ENCODE measurements at places on chromosomes 5 and 9.

DNA sequence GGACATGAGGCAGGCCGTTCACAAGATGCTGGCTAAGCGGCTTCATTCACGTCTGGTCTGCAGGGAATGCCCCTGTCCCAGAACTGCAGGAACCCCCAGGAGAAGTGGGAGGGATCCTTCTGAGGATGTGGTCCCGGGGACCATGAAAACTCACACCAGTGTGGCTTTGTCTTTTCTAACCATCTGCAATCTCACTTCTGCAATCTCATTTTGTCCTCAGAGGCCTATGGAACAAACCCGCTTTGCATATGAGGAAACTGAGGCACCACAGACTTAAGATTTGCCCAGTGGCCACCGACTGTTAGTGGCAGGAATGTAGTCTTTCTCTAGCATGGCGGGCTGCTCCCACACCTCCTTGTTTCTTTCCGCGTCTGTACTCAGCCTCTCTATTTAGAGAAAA lies 6.9 kb downstream of the CXCL14 start:
- no peak for DNase-seq

- no peak for DNase-seq
Measured at GRCh38 chr9:123541411-123541810, 185.4 kb downstream of the CRB2 start.

DNA sequence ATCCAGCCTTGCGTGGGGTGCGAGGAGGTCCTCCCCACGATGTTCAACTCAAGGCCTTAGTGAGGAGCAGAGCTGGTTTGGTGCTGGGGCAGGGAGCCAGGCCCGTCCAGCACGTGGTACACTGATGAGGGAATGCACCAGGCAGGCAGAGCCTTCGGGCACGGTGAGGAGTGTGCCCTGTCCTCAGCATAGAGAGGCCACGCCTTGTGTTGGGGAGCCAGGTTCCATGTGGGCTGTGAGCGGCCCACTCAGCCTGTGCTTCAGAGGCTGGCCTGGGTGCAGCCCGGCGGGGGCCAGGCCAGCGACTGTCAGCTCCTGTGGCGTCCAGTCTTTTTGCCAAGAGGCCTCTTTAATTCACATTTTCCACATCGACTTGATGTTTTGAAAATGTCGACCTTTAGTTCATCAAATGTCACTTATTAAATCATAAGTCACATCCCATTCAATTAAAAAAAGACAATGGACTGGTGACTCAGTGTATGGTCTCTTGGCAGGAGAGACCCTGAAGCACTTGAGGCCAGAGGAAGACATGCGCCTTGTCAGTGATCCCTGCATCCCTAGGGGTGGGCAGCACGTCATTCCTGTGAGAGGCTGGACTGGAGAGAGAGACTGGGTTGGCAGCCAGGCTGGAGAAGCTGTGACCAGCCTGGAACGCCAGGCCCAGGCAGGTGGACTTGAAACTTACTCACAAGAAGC lies 21.7 kb downstream of the ERGIC1 start:
- no peak for DNase-seq

- no peak for DNase-seq
Measured at GRCh38 chr5:176740131-176740701, 70.1 kb upstream of the UNC5A start.

- DNase-seq = no peak
Measured at GRCh38 chr9:71774920-71775319, 6.6 kb upstream of the CEMIP2 start.

GRCh38 chr9:76567086-76567485 lies 108.1 kb downstream of the GCNT1 start:
- DNase-seq = no peak

- DNase-seq = no peak
Measured at GRCh38 chr5:94691949-94692348, 73.5 kb downstream of the SLF1 start.

GRCh38 chr5:145683431-145683830 lies 151.7 kb downstream of the PRELID2 start:
- DNase-seq = no peak

- no peak for DNase-seq
Measured at GRCh38 chr9:126428534-126429175, 102.0 kb downstream of the MVB12B start.

DNA sequence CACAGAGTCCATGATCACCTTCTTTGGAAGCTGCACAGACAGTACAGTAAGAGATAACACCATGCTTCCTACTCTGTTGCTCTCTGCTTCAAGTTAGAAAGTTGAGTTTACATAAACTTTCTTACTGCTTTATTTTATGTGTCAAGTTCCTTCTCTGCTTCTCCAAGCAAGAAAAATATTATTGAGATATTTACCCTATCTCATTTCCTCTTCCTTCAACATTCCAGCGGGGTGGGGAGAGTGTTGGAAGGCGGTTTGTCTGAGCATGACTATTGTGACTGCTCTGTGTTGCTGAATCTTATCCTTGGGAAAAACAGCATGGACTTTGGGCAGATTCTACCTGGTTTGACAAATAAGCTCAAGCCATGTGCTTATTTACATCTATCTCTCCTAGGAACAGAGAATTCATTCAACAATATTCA lies 66.9 kb upstream of the EPB41L4A start:
- no peak for DNase-seq

DNA sequence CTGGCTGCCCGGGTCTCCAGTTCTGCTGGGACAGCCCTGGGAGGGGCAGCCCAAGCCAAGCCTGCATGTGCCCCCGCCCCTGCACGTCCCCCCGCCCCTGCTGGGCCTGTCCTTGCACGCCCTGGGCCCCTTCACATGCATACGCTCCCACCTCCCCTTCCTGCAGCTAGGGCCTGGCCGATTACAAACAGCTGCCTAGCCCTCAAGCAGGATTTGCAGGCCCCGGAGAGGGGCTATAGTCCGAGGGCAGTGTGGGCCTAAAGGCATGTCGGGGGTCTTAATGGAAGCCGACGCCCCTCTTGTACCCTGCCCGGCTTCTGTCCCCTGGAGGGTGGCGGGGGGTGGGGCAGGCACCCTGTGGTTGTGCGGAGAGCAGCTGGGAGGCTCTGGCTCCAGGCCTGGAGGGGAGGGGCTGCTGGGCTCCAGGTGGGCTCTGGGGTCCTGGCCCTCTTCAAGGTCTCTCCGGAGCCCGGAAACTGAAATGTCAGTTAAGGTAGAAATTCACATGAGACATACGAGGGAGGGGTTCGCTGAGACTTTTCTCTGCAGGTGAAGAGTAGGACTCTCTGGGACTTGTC lies 16.9 kb downstream of the COL5A1 start:
- DNase-seq = no peak

- no peak for DNase-seq
Measured at GRCh38 chr5:159510282-159510681, 180.0 kb upstream of the IL12B start.

GRCh38 chr9:96071076-96071814 lies 195.8 kb downstream of the ERCC6L2 start:
- DNase-seq = no peak

GRCh38 chr5:62132276-62132675 lies 173.7 kb upstream of the KIF2A start:
- no peak for DNase-seq

DNA sequence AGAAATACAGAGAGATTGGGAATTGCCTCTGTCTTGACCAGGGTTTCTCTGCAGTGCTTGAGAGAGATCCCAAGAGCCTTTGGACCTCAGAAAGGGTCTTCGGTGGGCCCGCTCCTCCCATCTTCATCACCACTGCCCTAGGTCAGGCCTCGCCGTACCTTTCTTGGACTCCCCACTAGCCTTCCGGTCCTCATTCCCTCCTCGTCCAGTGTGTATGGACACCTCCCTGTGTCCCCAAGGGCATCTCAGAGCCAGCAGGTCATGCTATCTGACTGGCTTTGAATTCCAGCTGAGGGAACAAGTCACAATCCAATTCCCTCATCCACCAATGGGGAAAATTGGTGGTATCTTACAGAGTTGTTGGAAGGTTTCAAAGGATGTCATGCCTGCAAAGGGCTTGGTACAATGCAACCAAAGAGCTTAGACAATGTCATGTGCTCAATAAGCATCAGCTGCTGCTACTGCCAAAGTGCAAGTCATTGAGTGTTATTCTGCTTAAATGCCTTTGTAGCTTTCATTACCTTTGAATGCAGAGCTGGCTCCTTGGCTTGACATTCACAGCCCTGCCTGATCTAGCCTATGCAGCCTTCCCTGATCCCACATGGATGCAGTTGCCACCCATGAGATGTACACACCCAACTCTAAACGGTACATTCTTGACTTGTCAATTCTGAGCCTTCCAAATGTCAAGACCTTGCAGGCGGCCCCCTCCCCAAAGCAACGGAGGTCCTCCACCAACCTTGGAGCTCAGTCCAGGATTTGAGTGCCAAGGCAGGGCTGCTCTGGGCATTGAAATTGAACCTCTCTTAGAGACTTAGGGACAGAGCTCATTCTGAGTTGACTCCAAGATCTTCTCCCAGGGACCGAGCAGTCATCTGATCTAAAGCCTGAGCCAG lies 58.0 kb downstream of the HRH2 start:
- no peak for DNase-seq

DNA sequence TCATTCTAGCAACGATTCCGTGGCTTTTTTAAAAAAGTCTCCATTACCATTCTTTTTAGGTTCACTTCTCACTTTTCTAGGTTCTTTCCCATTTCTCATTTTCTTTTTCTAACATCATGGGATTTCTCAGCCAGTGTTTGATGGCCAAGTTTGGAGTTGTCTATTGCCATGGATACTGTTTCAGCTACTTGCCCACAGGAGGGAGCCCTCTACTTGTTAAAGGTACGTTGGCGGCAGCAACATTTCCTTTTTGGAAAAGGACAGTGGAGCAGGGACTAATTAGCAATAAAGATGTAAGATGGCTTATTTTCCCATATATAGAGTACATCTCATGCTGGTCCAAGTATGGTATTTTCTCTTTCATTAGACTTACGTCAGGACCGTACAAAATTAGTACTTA lies 2257.5 kb upstream of the C9orf72 start:
- DNase-seq = no peak

DNA sequence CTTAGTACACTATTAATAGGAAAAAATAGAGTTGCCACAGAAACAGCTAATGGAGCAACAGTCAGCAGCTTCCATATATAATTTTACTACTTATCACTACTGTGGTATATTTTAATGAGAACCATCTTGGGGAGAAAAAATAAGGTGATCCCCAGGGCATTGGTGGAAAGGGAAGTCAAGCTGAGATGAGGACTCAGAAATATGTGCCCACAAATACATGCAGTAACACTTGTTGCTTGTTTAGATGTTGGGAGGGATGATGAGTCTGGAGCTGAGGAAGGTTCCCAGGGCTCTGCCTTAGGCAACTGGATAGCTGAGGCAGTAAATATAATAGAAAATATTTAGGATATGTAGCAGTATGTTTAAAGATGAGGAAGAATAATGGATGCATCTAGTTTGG lies 280.1 kb upstream of the PDE4D start:
- DNase-seq = no peak

DNA sequence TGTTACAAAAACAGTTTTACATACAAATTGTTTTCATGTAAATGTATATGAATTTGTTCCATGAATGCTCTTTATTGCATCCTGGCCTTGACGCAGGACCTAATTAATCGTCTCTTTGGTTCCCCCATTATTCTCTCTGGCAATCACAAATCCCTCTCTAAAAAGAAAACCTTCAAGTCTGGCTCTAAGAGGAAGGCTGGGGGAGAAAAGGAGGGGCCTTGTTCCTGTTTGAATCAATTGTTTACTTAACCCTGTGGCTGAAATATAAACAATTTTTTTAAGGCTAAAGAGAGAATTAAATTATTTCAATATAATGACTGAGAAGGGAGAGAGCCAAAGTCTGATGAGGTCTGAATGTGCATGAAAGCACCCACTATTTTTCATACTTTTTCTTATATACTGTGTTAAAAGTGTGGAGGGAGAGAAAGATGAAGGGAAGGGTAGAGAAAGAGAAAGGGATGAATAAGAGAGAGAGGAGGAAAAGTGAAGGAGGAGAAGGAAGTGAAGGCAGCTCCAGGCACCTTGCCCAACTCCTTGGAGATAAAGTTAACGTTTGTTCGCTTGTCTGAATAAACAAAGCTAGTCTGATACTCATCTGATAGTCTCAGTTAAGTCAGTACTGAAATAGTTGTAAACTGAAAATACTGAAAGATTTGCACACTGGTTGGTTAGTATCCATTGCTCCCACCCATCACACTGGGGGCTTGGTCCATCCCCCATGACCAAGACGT lies 116.4 kb upstream of the SPDL1 start:
- DNase-seq = no peak

DNA sequence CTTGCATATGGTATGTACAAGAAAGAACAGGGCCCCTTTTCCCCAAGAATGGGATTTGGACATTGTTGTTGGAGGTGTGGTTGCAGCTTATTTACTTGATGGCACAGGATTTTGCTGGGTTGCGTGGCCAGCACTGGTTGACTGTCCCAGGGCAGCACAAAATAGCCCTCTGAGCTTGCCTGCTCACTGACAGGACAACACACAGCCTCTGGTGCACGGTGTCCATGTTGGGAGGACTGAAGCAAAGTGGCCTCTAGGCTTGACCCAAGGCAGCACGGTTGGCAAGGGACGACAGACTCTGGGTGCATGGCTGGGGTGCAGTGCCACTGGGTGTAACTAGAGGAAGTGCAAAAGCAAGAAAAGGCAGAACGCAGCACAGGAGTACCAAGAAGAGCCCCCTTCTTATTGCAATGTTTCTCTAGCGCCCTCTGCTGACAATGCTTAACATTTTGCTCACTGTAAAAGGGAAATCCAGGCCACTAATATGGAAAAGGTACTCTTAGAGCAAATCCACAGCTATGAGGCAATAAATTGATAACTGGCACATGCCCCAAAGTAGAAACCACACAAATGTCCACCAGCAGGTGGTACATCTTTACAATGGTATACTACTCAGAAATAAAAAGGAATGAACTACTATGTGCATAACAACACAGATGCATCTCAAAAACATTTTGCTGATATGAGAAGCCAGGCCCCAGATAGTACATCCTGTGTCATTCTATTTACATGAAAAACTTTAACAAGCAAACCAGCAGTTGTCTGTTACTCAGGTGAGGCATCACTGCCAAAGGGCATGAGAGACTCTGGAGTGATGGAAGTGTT lies 47.4 kb upstream of the BARX1 start:
- no peak for DNase-seq

Data from stimulated activated CD8-positive, alpha-beta memory T cell treated with anti-CD3 and anti-CD28 coated beads, Interleukin-7, amount 100 ng/mL, for 1 hour (primary cell).